ENCODE measurements at places on chromosomes 2 and 18.

DNA sequence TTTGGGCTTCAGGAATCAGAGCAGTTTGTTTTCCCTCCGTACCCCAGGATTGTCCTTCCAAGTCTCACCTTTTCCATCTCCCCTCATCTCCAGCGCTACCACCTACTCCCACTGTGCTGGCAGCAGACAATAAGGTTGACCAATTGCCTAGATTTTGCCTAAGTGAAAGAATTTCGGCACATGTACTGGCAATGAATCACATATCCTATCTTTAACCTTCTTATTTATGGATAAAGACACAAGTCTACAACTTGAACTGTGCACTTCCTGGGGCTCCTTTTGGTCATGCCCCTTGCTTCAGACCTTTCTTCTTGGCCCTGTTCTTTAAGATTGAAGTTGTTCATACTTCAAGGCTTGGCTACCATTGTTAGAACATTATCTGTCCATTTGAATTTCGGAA, 71.4 kb downstream of the KCMF1 start:
- DNase-seq, result no peak

- DNase-seq, result no peak
These were observed 48.1 kb upstream of the RBMS1 start for GRCh38 chr2:160541745-160542144.

GRCh38 chr2:120797421-120798221, 62.0 kb downstream of the GLI2 start:
- DNase-seq, result no peak

DNA sequence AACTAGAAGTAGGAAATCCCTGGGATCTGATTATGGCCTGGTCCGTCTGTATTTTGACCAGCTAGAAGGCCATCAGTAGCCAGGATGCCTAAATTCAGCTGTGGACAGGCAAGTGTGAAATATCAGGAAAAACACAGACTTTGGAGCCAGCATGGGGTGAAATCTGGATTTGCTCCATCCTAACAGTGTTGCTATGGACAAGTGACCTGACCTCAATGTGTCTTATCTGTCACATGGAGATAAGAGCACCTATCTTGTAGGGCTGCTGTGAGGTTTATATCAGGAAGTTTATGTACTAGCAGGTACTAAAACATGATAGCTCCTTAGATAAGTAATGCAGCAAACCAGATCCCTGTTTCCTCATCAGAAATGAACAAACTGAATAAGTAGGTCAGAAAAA, 460.4 kb downstream of the STK39 start:
- no peak for DNase-seq

DNA sequence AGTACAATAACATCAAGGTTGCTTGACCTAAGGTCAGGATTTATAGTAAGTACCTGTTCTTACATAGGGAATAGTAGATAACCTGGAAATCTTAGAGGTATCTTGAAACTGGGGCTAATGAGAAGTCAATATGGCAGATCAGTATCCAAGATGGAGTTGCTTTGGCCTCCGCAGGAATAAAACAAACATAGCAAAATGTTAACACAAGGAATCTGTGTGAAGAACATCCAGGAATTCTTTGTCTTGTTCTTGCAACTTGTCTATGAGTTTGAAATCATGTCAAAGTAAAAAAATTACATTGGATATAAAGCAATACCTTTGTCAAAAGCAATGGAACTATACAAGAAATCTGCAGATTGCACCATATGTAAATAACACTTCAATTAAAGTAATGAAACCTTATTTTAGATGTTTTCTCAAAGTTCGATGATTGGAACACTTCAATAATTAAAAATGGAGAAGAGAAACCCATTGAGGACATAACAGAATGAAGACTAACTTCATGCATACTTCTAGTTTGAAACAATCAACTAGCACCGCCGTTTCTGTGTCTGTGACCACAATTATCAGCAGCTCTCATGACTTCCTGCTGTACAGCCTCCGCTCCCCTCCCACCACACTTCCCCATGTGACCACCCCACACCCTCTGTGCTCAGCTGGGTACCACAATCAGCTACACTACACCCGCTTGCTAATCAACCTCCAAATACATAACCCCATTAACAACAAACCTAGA, 27.6 kb downstream of the C2orf76 start:
- peak; percentile 84 for DNase-seq

- DNase-seq, result no peak
These were observed 186.4 kb upstream of the COL3A1 start for GRCh38 chr2:188787658-188788240.

- DNase-seq, result no peak
These were observed 96.1 kb downstream of the CABYR start for GRCh38 chr18:24234850-24235418.

GRCh38 chr2:69588403-69588802, 55.1 kb downstream of the AAK1 start:
- DNase-seq, result no peak

- DNase-seq, result no peak
These were observed 80.0 kb downstream of the SESTD1 start for GRCh38 chr2:179184610-179185009.

- no peak for DNase-seq
These were observed 28.8 kb upstream of the INO80C start for GRCh38 chr18:35526495-35527059.

DNA sequence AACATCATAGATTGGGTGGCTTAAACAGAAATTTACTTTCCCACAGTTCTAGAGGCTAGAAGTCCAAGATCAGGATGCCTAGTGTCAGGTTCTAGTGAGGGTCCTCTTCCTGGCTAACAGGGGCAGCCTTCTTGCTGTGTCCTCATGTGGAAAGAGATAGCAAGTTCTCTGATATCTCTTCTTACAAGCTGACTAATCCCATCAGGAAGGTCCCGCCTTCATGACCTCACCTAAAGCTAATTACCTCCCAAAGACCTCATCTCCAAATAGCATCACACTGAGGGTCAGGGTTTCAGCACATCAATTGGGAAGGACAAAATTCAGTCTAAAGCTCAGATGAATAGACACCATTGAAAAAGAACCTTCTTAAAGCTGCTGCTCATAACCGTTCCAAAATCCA, 22.9 kb downstream of the ACVR1 start:
- DNase-seq, result no peak

- no peak for DNase-seq
These were observed 645.3 kb downstream of the STK39 start for GRCh38 chr2:167602122-167602521.

DNA sequence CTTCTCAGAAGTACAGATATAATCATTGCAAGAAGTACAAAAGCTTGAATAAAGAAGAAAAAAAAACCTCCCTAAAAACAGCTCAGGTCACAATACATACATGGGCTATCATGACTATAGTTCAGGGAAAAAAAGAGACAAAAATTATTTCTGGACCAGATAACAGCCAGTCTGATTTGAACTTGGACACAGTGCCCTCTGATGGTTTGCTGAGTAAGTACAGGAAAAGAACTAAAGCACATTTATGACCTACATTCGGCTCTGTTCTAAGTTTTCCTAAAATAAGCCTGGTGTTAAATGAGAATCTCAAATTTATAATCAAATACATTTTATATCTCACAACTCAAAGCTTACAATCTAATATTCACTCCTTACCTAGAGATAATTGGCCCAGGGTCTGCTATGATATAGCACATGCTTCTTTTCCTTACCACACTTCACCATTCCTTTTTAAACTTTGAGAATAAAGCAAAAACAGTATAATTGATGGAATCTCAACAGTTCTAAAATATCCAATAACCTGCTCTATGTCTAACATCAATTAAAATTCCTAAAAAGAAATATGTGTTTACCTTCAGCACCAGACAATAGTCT, 81.1 kb downstream of the RAPH1 start:
- peak; percentile 31 for DNase-seq

DNA sequence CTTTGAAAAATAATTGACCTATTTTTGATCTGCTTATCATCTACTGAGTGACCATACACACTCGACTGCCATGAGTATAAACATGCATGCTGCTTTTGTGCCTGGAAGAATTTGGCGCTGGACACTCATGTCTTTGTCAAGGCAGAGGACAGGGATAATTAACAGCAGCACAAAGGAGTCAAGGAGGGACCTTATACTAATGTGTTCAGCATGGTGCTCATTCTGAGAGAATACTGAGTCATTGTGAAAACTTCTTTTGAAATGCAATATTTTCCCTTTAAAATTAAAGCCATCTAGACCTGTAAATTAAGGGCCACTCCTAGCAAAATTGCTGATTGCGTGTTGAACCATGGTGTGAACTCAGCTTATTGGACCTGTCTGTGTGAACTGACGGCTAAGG, 116.3 kb downstream of the ZNF532 start:
- no peak for DNase-seq

- DNase-seq, result no peak
These were observed 22.4 kb upstream of the CCBE1 start for GRCh38 chr18:59719544-59720181.

- DNase-seq, result no peak
These were observed 47.8 kb upstream of the GALNT13 start for GRCh38 chr2:153823880-153824279.

DNA sequence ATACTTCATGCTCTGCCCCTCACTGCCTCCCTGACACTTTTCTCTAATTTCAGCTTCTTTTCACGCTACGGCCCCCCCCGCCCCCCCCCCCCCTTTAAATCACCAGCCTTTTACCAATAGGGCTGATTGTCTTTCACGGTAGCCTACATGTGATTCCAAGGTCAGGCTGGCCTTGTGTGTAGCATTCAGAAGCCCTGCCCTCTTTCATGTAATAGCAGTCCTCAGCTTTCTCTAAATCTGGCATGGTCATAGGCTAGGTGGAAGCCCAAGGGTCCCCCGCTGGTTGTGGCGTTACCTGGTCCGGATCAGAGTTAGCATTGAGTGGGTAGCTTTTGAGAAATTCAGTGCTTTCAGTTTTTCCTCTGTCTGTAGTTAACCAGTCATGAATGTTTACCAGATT, 281.8 kb downstream of the ALPK2 start:
- no peak for DNase-seq

DNA sequence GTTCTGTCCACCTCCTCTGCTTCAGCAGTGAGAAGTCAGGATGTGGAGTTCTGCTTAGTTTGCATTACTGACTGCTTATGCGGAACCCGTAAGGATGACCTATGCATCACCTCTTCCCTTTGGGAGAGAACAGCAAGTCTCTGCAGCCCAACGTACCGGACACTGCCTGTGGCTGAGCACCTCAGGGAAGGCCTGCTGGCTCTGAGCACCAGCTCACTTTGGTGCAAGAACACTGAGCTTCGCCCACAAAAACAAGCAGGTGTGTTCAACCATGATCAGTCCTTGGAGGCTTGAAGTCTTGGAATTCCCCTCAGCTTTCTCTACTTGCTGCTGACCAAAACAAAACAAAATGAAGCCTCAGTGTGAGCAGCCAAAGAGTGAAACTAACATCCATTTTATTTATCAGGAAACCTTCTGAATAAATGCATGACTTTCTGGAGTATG, 52.7 kb upstream of the NCK2 start:
- DNase-seq, result no peak

GRCh38 chr2:207113414-207113813, 52.3 kb downstream of the KLF7 start:
- no peak for DNase-seq

GRCh38 chr2:184294831-184295230, 303.5 kb upstream of the ZNF804A start:
- DNase-seq, result no peak

- no peak for DNase-seq
These were observed 125.9 kb upstream of the NRP2 start for GRCh38 chr2:205556357-205556756.

DNA sequence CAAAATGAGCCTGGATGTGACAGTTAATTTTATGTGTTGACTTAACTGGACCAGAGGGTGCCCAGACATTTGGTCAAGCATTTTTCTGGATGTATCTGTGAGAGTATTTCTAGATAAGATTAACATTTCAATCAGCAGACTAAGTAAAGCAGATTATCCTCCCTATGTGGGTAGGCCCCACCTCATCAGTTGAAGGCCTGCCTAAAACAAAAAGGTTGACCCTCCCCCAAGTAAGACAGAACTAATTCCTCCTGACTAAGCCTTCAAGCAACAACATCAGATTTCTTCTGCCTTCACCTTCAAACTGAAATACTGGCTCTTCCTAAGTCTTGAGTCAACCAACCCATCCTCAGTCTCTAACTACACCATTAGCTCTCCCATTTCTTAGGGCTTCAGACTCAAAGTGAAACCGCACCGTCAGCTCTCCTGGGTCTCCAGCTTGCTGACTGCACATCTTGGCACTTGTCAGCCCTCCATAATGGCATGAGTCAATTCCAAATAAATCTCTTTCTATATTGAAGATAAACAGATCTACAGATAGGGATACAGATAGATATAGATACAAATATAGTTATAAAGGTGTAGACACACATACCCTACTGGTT, 47.9 kb downstream of the MEMO1 start:
- no peak for DNase-seq

DNA sequence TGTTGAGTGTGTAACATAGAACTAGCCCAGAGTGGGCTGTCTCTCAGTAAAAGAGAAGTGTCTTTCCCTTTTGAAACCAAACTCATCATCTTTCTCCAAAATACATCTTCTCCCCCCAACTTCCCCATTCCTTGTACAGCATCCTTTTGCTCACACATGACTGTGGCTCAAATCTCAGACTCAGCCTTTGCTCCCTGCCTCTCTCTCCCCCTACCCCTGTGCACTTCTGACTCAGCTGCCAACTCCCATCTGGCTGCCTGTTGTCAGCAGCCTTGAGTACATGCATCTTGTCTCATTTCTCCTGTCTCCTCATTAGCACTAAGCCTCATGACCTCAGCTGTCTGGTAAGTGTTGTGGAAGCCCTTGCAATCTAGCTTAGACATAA, 18.1 kb upstream of the MGAT4A start:
- peak; percentile 45 for DNase-seq

DNA sequence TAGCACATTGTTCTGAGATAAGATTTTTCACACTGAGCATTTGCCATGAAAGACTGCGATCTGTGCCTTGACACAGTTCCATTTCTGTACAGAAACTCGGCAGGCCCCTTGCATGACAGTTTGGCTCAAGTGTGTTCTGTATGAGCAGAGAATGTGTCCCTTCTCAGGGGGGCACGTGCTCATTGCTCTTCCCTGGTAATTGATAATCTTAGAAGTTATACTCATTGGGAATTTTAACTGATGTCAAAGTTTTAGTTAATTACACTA, 171.3 kb downstream of the PTGR3 start:
- DNase-seq, result no peak

DNA sequence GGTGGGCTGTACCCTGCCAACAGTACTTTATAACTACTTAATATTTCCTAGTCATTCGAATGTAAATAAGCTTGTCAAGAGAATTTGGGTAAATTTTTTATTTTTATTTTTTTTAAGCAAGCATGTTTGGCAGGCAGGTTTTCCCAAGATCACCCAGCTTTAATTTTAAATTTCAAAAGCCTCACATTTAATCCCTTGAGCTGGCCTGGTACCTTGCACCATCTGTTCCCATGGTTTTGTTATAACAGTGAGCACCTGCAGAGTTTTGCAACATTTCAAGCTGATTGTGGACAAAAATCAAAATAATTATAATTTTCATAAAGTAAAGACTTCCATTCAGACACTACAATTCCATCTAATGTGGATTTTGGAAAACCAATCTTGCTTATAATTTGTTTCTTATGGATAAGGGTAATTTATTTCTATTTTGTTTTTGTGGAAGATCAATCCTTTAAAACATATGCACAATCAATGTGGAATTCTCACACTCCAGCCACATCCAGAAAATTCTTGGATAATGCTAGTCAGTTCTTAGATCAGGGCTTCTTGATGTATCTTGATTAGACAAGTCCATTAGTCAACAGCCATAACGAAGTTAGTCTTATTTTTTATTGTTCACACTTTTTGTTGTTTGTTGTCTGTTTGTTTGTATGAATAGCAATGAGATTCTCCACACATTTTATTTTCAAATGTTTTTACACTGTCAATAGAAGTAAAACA, 689.3 kb downstream of the NR4A2 start:
- no peak for DNase-seq

GRCh38 chr18:51531501-51531900, 334.0 kb upstream of the MEX3C start:
- DNase-seq, result no peak

Measured in HL-60 (cell line).